Trophoblast cell (in vitro differentiated cells and primary cell): ENCODE measurements at places on chromosomes 4 and X.

DNA sequence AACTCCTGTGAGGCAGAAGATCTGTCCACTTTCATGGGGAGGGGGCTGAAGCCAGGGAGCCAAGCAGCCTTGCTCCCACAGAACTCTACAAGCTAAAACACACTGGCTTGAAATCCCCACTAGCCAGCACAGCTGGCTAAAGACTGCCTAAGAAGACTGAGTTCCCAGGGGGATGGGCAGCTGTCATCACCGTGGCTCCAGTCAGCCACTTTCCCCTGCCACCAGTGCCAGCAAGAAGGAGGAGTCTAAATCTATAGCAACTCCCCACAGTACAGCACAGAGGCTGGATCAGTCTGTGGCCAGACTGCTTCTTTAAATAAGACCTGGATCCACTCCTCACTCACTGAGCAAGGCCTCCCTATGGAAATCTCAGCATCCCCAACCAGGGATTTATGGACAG lies 308.6 kb downstream of the FAM47B start:
- DNase-seq = no peak
- no peak overlapping the region for H3K4me3 ChIP-seq
- H3K27me3 ChIP-seq = no peaks in the 10 kb centered on the region
- no peak overlapping the region for H3K27ac ChIP-seq
- H3K36me3 ChIP-seq = no peaks in the 10 kb centered on the region
- H3K4me1 ChIP-seq = no peaks in the 10 kb centered on the region

DNA sequence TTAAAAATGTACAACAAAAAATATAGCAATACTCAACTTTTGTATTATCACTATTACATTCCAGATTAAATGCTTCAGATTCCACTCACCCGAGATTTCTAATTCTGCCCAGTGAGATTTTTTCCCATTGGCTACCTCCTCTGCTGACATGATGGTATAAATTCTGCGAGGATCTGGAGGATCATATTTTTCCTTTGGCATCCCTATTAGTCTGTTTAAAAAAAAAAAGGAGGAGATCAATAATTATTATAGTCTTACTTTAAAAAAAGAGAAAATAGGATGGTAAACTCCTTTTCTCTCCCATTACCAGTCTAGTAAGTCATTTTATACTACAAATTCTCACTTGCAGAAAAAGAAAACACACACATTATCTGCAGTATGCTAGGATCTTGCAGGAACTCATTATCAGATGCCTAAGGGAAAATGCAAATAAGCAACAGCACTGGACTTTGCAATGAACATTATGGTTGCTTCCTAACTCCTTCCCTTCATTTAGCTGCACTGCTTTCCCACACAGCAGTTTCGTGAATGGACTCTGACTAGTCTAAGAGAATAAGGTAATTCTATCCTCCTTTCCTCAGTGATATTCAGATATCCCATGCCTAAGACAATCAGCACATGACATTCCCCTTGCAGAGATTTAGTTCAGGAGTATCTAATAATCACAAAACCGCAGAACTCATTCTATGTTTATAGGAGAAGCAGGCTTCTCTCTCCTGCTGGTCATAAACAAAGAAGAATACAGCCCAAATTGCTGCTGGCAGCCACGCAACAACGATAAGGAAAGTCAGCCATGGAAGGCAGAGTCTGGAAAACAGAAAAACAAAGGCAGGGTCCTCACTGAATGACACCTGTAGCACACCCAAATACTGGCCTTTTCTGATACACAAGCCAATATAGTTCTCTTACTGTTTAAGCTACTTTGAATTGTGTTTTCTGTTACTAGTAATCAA lies 42.7 kb downstream of the CNOT6L start:
- H3K27ac ChIP-seq = no peak overlapping the region
- H3K36me3 ChIP-seq = no peaks in the 10 kb centered on the region
- peaks cover 3% of the 10 kb centered on the region for H3K4me1 ChIP-seq
- H3K4me3 ChIP-seq = no peak overlapping the region
- peak; percentile 7 for DNase-seq
- no peaks in the 10 kb centered on the region for H3K27me3 ChIP-seq

GRCh38 chrX:108537005-108537404 lies 97.4 kb downstream of the COL4A5 start:
- peak; percentile 14 for DNase-seq
- no peak overlapping the region for H3K27ac ChIP-seq
- H3K4me1 ChIP-seq = no peaks in the 10 kb centered on the region
- H3K4me3 ChIP-seq = no peak overlapping the region
- H3K36me3 ChIP-seq = no peaks in the 10 kb centered on the region

GRCh38 chr4:156676116-156676851 lies 295.3 kb downstream of the PDGFC start:
- H3K27ac ChIP-seq = no peak overlapping the region
- no peaks in the 10 kb centered on the region for H3K27me3 ChIP-seq
- H3K4me3 ChIP-seq = no peak overlapping the region
- no peak for DNase-seq
- peaks cover 3% of the 10 kb centered on the region for H3K4me1 ChIP-seq

DNA sequence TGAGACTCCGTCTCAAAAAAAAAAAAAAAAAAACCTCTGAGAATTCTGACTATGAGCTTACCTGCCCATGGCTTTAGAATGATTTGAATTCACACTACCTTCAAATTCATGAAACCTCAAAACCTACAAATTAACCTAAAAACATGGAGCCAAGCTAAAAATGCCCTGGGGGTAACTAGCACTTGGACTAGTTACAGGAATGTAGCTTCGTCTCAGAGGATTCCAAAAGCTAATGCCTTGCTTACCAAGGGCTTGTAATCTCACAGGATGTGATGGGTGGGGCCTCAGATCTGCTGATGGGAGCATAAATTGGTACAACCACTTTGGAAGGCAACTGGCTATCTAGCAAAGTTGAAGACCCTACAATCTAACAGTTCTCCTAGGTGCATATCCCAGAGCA lies 79.4 kb upstream of the SPRY1 start:
- no peak overlapping the region for H3K27ac ChIP-seq
- no peak overlapping the region for H3K4me3 ChIP-seq
- H3K27me3 ChIP-seq = no peaks in the 10 kb centered on the region
- peak; percentile 70 for DNase-seq

GRCh38 chr4:99029852-99030251 lies 34.3 kb downstream of the METAP1 start:
- no peak overlapping the region for H3K4me3 ChIP-seq
- H3K27me3 ChIP-seq = no peaks in the 10 kb centered on the region
- DNase-seq = no peak
- H3K27ac ChIP-seq = no peak overlapping the region

DNA sequence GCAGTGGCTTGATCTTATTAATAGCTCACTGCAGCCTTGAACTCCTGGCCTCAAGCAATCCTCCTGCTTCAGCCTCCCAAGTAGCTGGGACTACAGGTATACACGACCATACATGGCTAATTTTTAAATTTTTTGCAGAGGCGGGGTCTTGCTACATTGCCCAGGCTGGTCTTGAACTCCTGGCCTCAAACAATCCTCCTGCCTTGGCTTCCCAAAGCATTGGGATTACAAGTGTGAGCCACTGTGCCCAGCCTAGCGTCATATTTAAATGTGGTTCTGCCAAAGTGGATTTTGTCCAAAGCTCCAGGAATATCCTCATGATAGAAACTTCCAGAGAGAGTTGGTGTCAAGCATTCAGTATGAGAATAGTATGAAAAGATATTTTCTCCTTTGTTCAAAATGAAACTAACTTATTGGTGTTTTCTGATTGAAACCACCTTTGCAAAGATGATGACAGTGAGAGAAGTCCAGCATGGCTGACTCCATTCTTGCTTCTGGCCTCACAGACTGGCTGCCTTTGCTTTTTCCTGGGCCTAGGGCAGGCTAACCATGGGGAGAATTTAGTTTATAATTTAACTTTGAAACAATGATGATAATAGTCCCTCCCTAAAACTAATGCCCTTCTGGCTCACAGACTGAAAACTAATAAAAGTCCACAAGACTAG lies 129.0 kb downstream of the C4orf51 start:
- H3K27ac ChIP-seq = peak overlapping the region; percentile 88
- H3K36me3 ChIP-seq = no peaks in the 10 kb centered on the region
- no peak for DNase-seq
- H3K4me1 ChIP-seq = peaks cover 14% of the 10 kb centered on the region
- no peaks in the 10 kb centered on the region for H3K27me3 ChIP-seq
- no peak overlapping the region for H3K4me3 ChIP-seq

DNA sequence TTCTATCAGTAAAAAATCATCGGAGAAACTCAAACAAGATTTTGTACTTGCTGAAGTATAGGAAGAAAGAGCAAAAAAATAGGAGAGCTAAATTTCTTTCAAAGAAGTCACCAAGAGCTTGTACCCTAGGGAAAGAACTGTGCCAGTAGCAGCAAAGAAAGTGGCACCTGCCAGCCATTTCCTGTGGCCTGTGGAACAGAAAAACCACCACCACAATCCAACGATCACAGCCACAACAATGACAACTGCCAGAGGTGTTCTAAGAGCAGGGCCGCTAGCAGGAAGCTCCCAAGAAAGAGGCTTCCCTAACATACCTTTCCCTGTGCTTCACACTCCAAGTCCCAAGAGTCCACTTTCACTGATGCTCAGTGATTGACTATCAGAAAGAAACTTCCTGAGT lies 266.1 kb upstream of the GPC4 start:
- H3K36me3 ChIP-seq = no peaks in the 10 kb centered on the region
- no peak overlapping the region for H3K27ac ChIP-seq
- no peaks in the 10 kb centered on the region for H3K4me1 ChIP-seq
- H3K4me3 ChIP-seq = no peak overlapping the region

GRCh38 chrX:101659601-101660063 lies at the start of gene ARMCX2:
Gene ARMCX2, minus strand, starts transcription at chrX:101659850. Its CDS starts 2,262 bp downstream, at chrX:101657588.
- H3K27ac ChIP-seq = no peak within 1 kb of the TSS
- H3K36me3 ChIP-seq = peaks cover 16% of the 10 kb centered on the region
- no peak for DNase-seq
- no peaks in the 10 kb centered on the region for H3K27me3 ChIP-seq

GRCh38 chr4:151715881-151716280 lies 44.9 kb downstream of the GATB start:
- no peaks in the 10 kb centered on the region for H3K36me3 ChIP-seq
- no peak overlapping the region for H3K27ac ChIP-seq
- H3K27me3 ChIP-seq = no peaks in the 10 kb centered on the region
- no peak overlapping the region for H3K4me3 ChIP-seq
- DNase-seq = no peak
- H3K4me1 ChIP-seq = peaks cover 10% of the 10 kb centered on the region

GRCh38 chr4:88938138-88938537 lies 118.8 kb downstream of the FAM13A start:
- peak; percentile 70 for DNase-seq
- H3K27ac ChIP-seq = no peak overlapping the region
- no peaks in the 10 kb centered on the region for H3K4me1 ChIP-seq
- H3K27me3 ChIP-seq = no peaks in the 10 kb centered on the region
- no peaks in the 10 kb centered on the region for H3K36me3 ChIP-seq

DNA sequence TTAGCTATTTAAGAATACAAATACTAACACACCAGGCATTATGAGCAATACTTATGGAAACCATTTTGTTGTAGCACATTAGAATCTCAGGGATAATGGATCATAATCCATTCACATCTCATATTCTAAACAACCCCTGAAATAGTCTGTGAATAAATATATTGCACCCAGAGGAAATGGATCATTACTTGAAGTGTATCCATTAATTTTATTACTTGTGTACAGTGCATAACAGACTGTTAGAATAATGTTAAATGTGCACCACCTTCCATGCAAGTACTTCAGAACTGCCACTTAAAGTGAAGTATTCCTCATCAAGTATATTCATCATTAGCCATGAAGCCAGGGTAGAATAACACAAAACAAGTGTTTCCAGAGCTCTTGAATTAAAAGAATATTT lies 715.5 kb downstream of the DMD start:
- H3K4me3 ChIP-seq = no peak overlapping the region
- no peaks in the 10 kb centered on the region for H3K4me1 ChIP-seq

DNA sequence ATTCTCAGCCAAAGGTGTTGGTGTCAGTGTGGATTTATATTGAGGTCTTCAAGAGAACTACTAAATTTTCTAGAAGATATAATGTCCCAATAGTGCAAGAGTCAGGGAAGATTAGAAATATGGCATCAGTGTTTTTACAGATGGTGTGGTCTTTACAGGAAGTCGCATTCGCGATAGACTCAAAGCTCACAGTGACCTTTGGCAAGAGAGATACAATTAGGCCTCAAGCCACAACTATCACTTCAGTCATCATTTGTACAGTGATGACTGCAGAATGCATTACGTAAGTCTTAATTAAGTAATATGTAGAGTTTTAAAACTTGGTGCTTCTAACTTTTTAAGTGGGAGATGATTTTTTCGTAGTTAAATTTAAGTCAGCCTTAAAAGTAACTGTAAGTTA lies 237.2 kb upstream of the FSTL5 start:
- H3K4me1 ChIP-seq = no peaks in the 10 kb centered on the region
- DNase-seq = no peak
- H3K36me3 ChIP-seq = no peaks in the 10 kb centered on the region
- no peak overlapping the region for H3K27ac ChIP-seq

DNA sequence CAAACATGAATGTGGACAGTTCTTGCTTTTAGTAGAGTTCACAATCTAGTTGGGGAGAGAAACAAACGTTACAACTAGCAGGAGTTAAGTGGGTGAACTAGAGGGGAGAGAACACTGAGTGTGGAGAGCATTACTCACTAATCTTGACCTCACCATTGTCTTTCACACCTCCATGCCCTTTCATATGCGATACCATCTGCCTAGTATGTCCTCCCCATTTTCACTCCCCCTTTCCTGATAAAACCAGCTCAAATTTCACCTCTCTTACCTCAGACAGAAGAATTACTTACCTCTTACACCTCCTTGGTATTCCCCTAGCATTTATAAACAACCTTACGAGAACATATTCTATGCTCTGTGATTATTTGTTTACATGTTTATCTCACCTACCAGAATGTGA lies 53.6 kb downstream of the LAS1L start:
- DNase-seq = no peak
- H3K36me3 ChIP-seq = no peaks in the 10 kb centered on the region
- no peaks in the 10 kb centered on the region for H3K4me1 ChIP-seq
- H3K27ac ChIP-seq = no peak overlapping the region
